ENCODE measurements at places on chromosomes 7 and 10.

- DNase-seq: no peak
Measured at GRCh38 chr10:113933894-113934532, 79.6 kb downstream of the NHLRC2 start.

- DNase-seq: no peak
Measured at GRCh38 chr7:30390736-30391636, 87.6 kb downstream of the NOD1 start.

DNA sequence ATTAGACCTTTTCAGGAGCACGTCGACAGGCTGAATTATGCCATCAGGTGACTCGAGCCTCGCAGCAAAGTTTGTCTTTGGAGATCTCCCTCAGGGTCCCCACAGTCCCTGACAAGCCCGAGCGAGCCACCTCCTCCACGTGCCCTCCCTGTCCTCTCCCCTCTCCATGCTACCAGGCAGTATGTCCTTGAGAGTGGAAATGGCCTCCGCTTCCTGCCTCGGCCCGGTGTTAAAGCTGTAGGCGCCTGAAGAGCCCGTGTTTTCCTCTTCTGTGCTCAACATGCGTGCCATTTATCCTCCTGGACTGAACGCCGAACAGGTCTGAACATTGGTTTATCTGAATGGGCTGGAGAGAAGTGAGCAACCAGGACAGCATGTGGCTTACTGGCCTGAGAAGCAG, 82.6 kb downstream of the GPR26 start:
- no peak for DNase-seq

GRCh38 chr10:132829403-132829802, 43.5 kb upstream of the NKX6-2 start:
- no peak for DNase-seq

GRCh38 chr10:117537904-117538524, 4.5 kb upstream of the EMX2 start:
- no peak for DNase-seq

- DNase-seq: no peak
Measured at GRCh38 chr10:58734116-58734515, 221.4 kb downstream of the BICC1 start.

DNA sequence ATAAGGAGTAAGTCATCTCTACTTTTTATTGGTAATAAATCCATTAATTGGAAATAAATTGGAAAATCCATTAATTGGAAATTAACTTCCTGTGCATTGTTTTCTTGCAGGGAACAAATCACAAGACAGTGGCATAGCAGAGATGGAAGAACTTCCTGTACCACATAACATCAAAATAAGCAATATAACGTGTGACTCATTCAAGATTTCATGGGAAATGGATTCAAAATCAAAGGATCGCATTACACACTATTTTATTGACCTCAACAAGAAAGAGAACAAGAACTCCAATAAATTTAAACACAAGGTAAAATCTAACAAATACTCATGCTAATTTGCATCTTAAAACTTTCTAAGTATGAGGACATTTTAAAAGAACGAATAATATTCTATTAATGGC, 57.8 kb downstream of the PHYHIPL start:
- no peak for DNase-seq

DNA sequence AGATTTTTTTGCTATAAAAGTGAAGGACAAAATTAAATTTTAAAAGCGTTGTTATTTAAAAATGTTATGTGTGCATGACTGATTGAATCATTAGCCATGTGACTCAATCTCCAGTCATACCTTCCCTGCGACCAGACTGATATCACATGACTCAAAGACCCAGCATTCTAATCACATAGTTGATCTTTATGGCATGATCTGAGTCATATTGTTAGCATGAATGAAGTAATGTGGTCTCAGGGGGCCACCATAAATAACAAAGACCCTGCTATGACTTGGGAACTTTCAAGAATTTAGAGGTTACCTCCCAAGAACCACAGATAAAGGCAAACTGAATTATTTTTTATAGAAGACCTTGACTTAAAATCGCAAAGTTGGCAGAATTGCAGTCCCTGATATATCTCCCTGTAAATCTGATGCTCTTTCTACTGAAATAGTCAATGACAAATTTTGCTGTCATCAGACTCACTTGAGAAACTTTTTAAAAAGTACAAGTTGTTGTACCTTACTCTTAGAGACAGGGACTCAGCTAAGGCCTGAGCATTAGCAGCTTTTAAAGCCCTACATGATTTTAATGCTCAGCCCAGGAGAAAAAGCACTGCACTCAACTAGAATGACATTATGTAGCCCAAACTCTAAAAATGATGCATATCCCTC, 717.3 kb downstream of the XPNPEP1 start:
- DNase-seq: no peak

- DNase-seq: no peak
Measured at GRCh38 chr10:27500886-27501285, 3.2 kb upstream of the RAB18 start.

GRCh38 chr7:130927062-130927461, 193.1 kb upstream of the KLF14 start:
- no peak for DNase-seq

GRCh38 chr7:70215491-70215890, 617.2 kb downstream of the AUTS2 start:
- DNase-seq: no peak

DNA sequence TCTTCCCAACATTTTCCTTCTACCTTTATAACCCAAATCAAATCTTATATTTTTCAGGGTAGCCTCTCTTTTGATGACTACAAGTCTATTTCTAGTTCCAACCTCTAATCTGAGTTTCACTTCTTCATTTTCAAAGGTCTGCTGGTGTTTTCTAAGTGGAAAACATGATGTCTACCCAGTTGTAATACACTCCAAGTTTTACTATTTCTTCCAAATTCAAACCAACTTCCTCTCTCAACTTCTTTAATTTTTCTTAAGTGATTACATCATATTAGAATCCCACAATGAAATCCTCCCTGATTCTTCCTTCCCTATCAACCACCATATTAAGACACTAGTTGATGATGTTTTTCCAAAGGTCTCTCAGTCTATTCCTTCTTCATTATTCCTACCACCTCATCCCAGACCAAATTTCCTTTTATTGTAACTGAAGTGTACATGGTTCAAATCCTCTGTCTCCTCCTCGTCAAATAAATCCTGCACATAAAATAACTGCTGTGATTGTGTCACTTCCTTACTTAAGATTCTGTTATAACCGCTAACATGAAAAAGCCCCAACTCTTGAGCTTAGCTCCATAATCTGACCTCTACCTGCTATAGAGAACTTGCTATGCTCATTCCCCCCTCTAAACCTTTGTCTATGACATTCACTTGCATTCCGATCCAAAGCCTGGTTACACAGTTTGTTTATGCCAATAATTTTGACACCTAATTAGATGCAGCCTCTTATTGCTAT, 12.7 kb downstream of the TAS2R38 start:
- DNase-seq: no peak

- DNase-seq: no peak
Measured at GRCh38 chr7:98291717-98292116, 10.2 kb downstream of the BRI3 start.

GRCh38 chr7:139532636-139533155, 9.2 kb downstream of the CLEC2L start:
- DNase-seq: no peak

GRCh38 chr7:138070908-138071307, 5.4 kb upstream of the AKR1D1 start:
- no peak for DNase-seq

DNA sequence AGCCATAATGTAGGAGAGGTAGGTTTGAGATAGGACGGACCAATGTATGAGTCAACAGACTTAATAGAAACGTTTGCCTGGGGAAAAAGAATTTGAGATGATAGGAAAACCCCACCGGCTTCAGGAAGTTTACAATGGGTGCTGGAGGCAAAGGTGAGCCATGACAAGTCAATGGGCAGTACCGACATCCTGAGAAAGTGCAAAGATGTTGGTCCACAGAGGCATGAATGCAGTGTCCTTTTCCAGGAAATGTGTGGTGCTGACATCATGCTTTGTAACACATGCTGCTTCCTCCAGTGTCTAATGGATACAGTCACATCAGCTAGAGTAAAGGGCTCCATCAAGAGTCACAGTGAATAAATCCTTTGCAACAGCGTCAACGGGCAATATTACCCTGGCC, 533.6 kb downstream of the INHBA start:
- no peak for DNase-seq

- DNase-seq: no peak
Measured at GRCh38 chr10:98901441-98902110, 334.1 kb downstream of the HPSE2 start.

DNA sequence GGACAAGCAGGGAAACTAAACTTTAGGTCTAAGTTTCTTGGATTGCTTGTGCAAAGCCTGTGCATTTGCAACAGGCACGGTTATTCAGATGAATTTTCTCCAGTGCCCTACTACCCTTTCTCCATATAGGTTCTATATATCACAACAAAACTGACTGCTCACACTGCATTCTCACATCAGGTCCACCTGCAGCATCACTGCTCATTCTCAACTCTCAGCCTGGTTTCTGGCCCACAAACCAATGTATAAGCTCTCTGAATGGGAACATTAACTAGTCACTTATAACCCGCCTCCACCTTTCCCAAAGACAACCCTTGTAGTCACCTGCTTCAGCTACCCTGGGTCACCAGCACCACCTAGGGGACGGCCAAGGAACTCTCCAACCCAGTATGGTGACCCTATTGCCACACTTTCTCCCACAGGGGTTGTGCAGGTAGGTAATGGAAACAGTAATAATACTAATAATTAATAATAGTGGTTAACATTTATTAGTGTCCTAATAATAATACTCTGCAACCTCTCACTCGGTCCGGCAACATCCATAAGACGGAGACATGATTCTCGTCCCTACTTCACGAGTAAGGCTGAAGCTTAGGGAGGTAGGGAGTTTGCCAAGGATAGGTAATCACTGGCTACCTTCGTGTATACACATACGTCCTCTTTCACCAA, 97.3 kb downstream of the CLEC2L start:
- DNase-seq: no peak

DNA sequence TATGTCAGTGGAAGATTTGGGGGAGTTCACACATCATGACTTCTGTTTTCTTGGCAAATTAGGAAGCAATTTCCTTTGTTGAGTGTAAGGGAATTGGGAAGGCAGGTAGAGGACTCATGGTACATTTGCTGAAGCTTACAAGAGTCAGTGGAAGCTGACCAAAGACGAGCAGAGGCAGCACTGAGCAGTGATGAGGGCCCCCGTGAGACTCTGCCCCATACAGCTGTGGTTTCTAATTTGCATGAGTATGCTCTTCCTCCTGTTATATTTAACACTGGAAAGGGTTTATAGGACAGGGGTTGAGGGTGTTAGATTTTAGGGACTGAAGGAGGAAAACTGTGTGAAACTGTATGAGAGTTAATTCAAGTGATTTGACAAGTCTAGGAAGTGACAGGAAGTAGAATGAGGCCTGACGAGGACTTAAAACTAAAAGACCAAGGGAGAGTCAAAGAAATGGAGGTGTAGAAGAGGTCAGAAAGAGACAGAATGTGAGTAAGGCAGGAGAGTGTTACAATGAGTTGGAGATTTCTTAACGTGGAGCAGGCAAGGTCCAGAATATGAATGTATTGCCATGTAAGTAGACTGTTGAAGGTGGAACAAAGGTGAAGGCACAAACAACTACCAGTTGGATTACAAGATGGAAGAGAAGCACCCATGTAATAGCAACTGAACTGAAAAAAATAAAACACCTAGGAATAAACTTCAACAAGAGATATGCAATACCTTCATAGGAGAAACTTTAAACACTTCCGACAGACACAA, 23.5 kb upstream of the MRPS17 start:
- DNase-seq: no peak

- no peak for DNase-seq
Measured at GRCh38 chr7:7537711-7538110, 2.0 kb upstream of the COL28A1 start.

GRCh38 chr7:32879460-32879859, 12.1 kb downstream of the KBTBD2 start:
- no peak for DNase-seq

DNA sequence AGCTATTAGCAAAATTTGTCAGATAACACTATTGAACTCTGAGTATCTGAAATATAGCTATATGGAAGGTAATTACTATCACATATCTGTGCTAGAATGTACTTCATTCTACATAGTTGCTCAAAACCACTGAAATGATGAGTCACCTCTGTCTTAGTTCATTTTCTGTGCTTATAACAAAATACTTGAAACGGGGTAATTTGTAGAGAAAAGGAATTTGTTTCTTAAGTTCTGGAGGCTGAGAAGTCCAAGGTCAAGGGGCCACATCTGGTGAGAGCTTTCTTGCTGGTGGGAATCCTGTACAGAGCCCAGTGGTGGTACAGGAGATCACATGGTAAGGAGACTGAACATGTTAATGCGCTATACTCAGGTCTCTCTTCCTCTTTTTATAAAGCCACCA, 41.9 kb upstream of the TNKS2 start:
- no peak for DNase-seq

DNA sequence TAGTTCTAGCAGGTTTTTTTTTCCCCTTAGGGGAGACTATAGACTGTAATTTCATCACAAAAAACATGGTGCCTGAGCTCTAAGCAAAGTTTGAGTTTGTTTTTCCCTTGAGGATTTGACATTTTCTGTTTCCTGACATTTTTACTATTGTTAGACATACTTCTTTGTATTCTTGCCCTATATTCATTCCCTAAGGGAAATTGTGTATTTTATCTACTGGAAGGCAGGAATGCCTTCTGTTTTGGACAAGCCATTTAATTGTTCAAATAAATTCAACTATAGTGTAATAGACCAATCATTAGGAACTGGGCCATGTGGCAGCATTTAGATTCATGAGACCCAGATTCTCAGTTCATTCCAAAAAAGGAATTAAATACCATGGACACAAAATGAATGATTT, 335.0 kb downstream of the EXOC4 start:
- no peak for DNase-seq

GRCh38 chr7:4631380-4632179, 50.5 kb upstream of the FOXK1 start:
- DNase-seq: peak; percentile 86

DNA sequence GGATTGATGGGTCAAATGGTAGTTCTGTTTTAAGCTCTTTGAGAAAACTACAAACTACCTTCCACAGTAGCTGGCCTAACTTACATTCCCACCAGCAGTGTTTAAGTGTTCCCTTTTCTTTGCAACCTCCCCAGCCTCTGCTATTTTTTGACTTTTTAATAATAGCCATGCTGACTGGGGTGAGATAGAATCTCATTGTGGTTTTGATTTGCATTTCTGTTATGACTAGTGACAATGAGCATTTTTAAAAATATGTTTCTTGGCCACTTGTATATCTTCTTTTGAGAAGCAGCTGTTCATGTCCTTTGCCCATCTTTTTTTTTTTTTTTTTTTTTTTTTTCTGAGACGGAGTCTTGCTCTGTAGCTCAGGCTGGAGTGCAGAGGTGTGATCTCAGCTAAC, 155.2 kb upstream of the BMPER start:
- DNase-seq: no peak

DNA sequence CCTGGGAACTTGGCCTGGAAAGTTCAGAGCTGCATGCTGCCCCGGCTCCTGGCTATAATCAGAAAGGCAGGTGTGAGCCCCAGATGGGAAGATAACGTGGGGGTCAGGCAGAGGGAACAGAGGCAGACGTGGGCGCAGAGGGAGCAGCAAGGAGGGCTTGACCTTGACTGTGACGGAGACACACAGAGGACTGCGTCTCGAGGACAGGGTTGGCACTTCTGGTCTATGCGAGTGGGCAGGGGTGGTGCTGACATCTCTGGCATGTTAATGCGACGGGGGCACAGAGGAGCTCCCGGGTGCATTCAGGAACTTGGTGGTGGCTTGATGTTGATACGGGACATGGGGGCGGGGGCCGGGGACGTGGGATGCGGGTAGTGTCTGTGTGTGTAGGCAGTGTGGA, 232.1 kb upstream of the GRB10 start:
- no peak for DNase-seq

GRCh38 chr10:22824520-22824919, 103.3 kb upstream of the ARMC3 start:
- DNase-seq: no peak

GRCh38 chr7:144027070-144027469, 21.7 kb upstream of the OR2A5 start:
- DNase-seq: no peak
